Astrocyte (in vitro differentiated cells and primary cell): ENCODE measurements at places on chromosomes 6 and 20. TPM values are rescaled to one million over a fixed set of nuclear protein-coding genes. Genes with fewer than 3 reads are reported as not detected.

Gene AIF1
- total RNA-seq, result not detected in 2 replicates

Gene LINC00237
- total RNA-seq, result not detected in 2 replicates

Gene SLC26A8
- not detected in 2 replicates for total RNA-seq

Gene TPX2
- 31.7 and 41.6 TPM in 2 replicates for total RNA-seq
